Smooth muscle cell of trachea (primary cell): ENCODE measurements at places on chromosomes 11 and 22. TPM values are rescaled to one million over a fixed set of nuclear protein-coding genes. Genes with fewer than 3 reads are reported as not detected.

OR2AT4 gene
- not detected in 2 replicates for total RNA-seq

ZP1 gene
- total RNA-seq: 0.17 TPM in 1 of 2 replicates, not detected in the other

P4HA3 gene
- total RNA-seq: 3.1 TPM in 2 replicates

XRRA1 gene
- 20.5 and 23.7 TPM in 2 replicates for total RNA-seq

KRTAP5-7 gene
- total RNA-seq: 0.17 TPM in 1 of 2 replicates, not detected in the other

ACTN3 gene
- 0.17 TPM in 1 of 2 replicates, not detected in the other for total RNA-seq

HTR3A gene
- not detected in 2 replicates for total RNA-seq

DEUP1 gene
- not detected in 2 replicates for total RNA-seq

CALCA gene
- total RNA-seq: not detected in 2 replicates
